Adrenal gland (tissue), 19 donors: ENCODE measurements at places on chromosomes 13 and 19. TPM values are rescaled to one million over a fixed set of nuclear protein-coding genes. Genes with fewer than 3 reads are reported as not detected.

Gene ZNF528
- 25.1 TPM for total RNA-seq

Gene RDH8
- total RNA-seq = not detected

DNA sequence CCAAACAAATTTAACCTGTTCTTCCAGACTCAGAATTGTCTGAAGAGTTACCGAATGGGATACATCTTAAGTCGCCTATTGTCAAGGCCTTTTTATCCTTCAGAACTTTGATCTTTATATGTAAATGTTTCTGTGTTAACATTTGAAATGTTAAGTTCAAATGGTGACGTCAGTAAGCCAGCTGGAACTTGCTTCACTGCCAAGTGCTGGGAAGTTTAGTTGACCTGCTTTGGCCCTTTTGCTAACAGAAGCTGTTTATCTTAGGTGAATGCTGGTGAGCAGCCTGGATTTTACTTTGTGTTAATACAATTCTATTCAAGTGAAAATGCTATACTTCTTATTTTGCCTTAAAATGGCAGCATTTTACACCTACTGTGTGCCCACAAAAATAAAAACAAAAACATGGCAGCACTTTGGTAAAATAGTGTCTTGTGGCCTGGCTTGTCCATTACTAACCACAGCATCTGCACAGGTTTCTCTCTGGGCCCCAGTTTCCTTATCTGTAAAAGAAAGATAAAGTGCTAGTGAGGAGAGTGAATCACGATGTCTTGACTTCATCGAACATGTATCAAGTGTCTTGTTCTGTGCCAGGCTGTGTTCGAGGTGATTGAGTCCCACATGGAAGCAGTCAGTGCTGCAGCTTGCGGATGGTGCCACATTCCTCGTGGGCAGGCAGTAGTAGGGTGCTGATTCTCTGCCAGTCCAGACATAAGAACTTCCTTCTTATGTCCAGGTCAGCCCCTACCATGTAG lies 2.2 kb downstream of the NAXD start:
- DNase-seq = peak; percentile 75

DNA sequence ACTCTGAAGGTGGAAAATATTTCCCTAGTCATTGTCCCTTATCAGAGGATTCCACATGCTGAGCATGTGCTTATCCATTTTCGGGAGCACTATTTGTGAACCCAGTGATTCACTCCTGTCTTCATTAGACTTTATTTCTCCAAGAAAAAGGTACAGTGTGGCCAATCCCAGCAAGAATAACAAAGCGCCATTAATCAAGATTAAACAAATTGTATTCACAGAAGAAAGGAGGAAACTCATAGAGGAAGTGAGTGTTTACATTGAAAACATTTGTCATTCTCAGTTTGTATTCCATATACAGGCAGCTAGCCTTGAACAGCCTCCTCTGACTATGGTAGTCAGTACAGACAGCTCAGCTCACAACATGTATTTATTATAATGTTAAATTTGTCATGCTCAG lies 1669.9 kb upstream of the SPRY2 start:
- no peak for DNase-seq

DNA sequence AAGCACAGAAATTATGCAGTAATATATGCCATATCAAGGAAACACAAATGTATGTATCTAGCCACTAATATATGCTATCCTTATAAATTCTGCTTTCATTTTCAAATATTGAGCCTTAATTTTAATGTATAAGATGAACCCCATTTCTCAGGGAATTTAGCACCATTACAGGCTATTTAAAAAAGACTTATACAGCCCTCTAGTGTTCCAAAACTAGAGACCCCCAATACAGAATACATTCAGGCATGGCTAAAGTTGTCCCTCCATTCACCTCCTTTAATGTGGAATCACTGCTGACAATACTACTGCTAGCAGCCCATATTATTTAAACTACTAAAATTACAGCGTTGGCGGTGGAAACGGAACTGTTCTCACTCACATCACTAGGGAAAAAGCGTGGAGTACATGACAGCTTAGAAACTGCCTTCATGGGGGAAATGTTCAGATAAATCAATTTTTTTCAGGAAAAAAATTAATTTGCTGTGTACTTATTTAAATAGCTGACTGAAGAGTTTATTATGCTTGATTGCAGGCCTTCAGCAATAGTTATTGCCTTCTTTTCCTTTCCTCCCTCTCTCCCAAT lies 541.0 kb downstream of the PCDH9 start:
- no peak for DNase-seq

DNA sequence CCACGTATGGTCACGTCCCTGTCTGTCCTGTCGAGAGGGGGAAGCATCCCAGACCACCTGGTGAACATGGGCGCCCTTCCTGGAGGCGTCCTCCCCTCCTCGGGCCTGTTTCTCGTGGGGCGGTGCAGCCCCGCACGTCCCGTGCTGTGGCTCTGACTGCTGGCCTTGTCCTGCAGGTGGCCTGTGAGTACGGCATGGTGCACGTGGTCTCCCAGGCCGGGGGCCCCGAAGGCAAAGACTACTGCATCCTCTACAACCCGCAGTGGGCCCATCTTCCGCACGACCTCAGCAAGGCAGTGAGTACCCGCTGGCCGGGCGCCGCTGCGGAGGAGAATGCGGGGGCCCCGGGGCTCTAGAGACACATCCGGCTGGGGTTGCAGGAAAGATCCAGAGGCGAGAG lies 5.9 kb downstream of the SPPL2B start:
- no peak for DNase-seq

GRCh38 chr13:44437356-44438233 lies 64.0 kb downstream of the SERP2 start:
- no peak for DNase-seq

GRCh38 chr19:39759457-39760184 lies 19.0 kb upstream of the LEUTX start:
- DNase-seq = no peak
